Stimulated activated CD4-positive, alpha-beta T cell treated with anti-CD3 and anti-CD28 coated beads, Interleukin-12 subunit alpha, Interleukin-12 subunit beta, amount 100 ng/mL, for 48 hours (primary cell): ENCODE measurements at places on chromosomes 7 and 10.

GRCh38 chr7:20229646-20230500, 12.7 kb upstream of the MACC1 start:
- DNase-seq: no peak

DNA sequence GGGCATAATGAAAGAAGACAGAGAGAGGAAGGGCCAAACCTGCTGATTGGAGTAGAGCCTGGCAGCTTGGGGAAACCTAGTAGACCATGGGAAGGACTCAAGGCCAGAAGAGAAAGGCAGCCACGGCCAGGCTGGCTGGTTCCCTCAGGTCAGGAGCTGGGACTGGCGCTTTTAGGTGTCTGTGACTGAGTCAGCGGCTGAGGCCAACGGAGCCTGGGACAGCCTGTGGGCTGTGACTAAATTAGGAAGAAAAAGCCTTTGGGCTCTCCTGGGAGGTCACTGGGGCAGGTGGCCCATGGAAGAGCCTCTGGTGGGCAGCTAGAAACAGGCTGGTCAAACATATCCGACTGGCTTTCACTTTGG, 108.9 kb upstream of the PDCD4 start:
- no peak for DNase-seq

DNA sequence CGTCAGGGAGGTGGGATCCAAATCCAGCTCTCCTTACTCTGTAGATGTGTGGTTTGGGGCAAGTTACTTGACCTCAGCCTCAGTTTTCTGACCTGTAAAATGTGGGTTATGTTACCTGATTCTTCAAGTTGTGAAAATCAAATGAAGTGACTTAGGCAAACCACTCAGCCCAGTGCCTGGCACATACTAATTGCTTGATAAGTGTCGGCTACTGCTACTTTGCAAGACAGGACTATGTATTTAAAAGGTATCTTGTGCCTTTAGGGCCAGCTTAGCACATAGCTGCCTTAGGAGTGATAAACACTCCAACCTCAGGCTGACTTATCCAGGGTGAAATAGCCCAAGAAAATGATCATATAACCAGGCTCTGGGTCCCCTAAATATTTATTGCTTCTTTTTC, 42.9 kb downstream of the GOLGA7B start:
- no peak for DNase-seq

DNA sequence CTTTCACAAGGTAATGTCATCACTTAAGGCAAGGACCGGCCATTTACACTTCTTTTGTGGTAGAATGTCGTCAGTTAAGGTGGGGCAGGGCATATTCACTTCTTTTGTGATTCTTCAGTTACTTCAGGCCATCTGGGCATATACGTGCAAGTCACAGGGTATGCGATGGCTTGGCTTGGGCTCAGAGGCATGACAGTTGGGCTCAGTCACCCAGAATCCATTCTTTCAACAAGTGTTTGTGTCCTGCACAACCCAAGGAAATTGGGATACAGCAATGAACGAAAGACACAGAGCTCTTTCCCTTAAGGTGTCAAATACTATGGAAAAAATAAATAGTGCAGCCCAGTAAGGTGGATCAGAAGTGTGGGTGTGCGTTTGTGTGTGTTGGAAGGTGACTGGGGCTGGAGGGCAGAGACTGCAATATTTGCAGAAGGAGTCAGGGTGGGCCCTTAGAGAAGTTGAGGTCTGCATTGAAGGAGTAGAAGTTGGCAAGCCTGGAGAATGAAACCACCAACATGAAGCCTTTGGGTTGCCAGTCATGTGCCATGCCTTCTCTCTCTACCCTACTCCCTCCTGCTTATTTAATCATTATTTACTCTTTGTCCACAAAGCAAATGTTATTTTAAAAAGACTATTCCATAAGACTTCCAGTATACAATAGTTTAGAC, 222.8 kb upstream of the PRKCQ start:
- DNase-seq: no peak

GRCh38 chr7:7959979-7960670, 8.5 kb upstream of the GLCCI1 start:
- DNase-seq: no peak

- no peak for DNase-seq
Measured at GRCh38 chr7:8284606-8285005, 22.6 kb upstream of the ICA1 start.

DNA sequence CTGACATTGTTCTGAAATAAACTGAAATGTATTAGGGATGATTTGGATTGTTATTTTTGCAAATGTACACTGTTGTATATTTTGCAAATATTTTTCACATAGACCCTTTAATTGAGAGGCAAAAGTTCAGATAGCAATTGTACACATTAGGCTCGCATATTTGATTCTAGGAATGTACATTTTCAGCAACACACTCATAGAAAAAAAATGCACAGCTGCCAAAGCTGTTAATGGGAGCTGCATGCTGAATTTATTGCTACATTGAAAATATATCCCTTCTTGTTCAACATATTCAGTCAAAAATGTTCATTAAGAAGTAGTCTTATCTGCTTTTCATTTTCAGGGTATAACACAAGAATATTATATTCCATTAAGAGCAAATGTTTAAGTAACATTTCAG, 512.9 kb downstream of the ATRNL1 start:
- DNase-seq: no peak

DNA sequence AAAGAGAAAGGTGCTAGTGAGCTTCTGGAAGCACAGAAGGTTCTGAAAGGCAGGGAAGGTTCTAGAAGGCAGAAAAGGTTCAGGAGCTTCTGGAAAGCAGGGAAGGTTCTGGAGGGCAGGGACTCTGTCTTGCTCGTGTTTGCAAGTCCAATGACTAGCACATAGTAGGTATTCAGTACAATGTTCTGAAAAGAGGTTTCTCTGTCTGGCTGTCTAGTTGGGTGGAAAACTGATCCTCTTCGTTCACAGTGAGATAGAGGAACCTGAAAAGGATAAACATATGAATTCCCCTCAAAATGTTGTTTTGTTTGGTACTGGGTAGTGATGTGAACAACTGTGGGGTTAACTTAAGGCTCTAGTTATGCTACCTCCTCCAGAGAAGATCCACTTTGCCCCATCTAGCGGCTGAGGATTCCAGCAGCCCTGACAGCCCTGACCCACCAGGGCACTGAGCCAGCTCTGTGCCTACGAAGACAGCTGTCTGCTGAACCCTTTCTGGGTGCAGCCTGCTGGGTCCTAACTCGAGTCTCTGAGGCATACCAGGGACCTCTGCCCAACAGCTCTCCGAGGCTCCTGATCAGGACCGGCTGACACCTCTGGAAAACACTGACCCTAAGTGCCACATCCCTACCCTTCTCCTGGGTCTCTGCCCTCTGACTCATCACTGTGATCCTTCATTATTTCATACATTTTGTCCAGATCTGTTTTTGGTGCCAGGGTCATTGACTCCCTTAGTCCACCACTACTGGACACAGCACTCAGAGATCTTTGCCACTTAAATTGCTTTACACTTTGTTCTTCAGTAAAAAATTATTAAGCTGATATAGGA, 15.4 kb downstream of the PTPRN2 start:
- no peak for DNase-seq

GRCh38 chr7:51111241-51111940, 205.2 kb downstream of the COBL start:
- no peak for DNase-seq

GRCh38 chr7:130921391-130922180, 187.6 kb upstream of the KLF14 start:
- DNase-seq: no peak

GRCh38 chr10:69146759-69147158, 22.8 kb downstream of the VPS26A start:
- DNase-seq: no peak

DNA sequence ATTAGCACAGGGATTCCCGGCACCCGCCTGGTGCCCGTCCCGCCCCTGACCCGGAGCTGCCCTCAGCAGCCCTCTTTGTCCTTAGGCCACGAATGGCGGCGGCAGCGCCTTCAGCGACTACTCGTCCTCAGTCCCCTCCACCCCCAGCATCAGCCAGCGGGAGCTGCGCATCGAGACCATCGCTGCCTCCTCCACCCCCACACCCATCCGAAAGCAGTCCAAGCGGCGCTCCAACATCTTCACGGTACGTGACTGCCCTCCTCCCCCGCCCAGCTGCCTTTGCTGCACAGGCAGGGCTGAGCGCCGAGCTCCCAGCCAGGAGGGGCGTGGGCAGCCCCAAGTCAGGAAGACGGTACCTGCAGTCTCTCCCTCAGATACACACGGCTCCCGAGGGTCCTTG, 33.6 kb downstream of the AGAP3 start:
- DNase-seq: no peak

DNA sequence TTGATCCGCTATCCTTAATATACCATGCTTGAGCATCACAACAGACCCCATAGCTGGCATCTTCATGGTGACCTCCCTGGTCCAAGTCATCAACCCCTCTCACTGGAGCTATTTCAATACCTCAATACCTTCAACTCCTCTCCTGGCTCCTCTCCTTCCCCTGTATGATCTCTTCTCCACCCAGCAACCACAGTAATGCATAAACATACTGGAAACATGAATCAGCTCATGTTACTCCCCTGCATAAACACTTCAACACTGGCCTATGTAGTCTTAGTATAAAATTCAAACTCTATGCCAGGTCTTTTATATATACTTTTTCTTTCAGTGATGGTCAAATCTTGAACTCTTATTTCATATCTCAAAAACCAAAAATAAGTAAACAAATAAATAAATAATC, 31.8 kb upstream of the TMEM273 start:
- no peak for DNase-seq

DNA sequence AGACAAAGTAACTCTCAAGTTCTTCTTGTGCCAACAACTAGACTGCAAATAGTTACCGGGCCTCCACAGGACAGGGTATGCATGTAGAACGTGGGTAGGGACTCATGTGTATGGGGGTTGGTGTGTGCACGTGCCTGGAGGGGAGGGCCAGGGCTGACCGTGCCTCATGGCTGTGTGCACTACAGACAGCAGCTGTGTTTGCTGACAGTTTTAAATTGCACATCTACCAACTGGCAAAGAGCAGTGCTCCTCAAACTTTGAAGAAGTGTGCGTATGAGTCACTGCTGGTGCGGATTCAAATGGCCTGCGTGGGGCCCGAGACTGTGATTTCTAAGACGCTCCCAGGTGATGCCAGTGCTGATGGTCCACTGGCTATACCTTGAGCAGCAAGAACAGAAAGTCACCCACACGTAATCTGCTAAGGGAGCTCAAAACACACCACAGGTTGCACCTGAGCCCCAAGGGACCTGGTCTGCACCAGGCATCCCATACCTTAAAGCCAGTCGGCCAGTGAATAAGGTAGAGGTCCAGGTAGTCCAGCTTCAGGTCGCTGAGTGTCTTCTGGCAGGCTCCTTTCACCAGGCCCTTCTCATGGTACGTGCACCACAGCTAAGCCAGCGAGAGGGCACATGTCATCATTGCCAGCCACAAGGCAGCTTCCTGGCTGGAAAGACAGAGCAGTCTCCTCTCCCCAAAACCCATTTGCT, 8.5 kb downstream of the AKR1B1 start:
- DNase-seq: no peak

DNA sequence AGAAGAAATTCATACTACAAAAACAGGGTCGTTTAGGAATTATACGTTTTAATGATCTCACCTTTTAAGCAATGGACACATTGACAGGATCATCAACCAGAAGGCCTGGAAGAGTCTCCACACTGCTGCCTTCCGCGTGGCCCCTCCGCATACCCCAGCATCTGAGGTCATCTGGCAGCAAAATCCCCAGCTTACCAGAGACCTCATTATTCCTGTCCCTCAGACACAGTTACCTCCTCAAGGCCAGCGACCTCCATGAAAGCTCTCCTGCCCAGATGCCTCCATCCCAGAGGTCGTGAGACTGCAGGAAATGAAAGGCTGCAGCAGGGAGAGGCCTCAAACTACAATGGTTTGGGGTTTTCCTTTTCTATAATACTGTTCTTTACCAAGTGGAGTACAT, 14.8 kb upstream of the GSAP start:
- no peak for DNase-seq

- DNase-seq: no peak
Measured at GRCh38 chr10:13366891-13367290, 18.8 kb upstream of the SEPHS1 start.

GRCh38 chr7:9175871-9176270, 742.5 kb downstream of the NXPH1 start:
- DNase-seq: no peak

DNA sequence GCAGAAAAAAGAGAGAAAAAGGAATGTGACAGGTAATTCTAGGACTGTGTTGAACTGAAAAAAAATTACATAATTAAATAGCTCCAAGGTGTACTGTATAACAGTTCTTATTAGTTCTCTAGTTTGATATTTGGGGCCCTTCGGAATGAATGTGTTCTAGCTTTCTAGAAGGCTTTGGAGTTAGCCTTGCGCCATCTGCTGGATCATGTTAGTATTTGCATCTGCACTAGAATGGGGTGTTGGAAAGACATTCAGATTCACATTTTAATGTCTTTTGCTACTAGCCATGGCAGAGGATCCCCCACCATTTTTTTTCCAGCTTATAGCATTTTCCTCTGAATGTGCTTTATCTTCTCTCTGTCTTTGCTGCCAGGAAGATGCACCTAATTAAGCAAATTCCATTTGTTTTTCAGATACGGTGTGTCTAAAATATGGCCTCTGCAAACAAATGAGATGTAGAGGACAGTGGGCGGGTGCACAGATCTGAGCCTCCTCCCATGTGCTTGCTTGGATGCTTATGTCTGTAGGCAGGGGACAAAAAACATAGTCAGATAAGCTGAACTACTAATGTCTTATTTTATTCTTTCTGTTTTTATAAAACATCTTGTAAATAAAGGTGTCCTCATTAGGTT, 238.5 kb downstream of the PHF14 start:
- DNase-seq: peak; percentile 11

DNA sequence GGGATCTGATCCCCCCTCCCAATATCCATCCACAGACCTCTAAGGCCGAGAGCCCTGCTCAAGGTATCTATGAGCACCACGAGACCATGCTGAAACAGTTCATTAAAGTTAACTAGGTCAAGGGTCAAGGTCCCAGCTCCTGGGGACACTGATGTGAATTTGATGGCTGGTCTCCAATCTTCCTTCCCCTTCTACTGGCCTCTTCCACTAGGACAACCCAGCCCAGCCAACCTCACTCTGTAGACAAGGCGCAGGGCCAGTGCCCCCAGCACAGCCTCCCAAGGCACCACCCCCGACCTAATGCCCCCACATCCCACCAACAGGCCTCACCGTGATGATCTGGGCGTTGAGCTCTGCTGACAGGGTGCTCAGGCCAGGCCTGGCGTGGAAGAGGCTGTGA, 15.6 kb downstream of the RRP12 start:
- DNase-seq: no peak

- DNase-seq: no peak
Measured at GRCh38 chr7:47066976-47067614, 514.8 kb downstream of the TNS3 start.
